ENCODE measurements at places on chromosomes 5 and 9.

DNA sequence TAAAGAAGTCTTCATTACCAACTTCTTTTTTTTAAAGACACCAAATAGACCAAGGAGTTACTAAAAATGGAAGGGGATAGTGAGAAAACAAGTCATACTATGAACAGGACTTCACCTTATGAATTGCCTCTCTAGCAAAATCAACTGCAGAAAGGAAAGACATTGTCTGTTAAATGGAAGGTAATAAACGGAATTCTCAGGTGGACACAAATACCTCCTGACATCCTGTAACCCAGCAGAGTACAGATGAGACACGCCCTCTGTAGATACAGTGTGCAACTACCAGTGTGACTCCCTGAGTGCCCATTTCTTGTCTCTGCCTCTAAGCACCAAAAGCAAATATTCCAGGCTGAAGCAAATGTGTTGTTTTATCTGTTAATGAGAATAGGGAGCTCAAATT is 12.2 kb upstream of the PLPP1 start:
- no peak for DNase-seq

DNA sequence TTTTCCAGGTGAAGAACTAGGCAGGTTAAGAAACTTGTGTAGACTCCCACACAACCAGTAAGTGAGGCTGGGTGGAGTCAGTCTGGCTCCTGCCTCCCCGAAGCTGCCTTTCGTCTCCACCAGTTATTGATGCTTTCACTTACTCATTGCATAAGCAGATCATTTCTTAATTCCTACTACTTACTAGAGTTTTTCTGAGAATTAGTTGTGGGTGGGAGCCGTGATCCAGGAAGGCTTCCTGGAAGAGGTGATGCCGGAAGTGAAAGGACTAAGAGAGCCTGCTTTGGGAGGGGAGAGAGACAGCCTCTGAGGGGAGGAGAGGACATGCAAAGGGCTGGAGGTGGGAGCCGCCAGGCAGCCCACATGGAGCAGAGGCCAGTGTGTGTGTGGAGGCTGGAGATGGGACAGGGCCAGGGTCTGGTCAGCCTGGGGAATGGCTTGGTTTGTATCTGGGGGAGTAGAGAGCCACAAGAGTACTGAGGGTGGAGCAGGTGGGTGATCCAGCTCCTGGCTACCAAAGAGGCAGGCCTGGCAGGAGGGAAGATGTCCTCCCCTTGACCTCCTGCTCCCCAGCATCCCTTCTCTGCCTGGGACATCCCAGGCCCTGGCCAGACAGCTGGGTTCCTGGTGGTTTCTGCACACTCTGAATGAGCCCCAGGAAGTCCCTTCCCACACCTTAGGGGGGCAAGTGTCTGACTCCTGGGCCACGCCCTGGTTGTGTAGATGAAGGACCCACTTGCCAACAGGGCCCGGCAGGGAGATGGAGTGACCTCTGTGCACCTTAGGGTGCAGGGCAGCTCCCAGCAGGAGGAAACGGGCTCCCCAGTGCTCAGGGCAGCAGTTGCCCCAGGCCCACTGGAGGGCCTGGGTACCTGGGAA is 12.2 kb upstream of the CARD19 start:
- DNase-seq, result no peak

GRCh38 chr5:5089895-5090649 is 50.1 kb upstream of the ADAMTS16 start:
- no peak for DNase-seq

DNA sequence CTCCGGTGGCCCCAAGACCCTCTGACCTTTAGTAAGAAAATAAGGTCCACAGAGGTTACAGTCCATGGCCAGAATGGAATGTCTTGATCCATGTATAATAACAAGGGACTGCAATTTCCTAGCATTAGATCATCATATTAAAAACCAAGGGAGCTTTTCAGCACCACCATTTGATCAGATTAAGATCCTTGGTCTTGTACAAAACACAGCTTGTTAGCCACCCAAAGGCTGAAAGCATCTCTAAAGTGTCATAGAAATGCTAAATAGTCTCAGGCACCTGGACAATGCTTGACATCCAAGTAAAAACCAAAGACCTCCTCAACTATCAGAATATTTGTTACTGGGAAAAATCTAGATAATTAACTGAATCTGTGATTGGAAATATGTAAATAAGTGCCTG is 50.3 kb upstream of the VPS13A start:
- DNase-seq, result no peak

- no peak for DNase-seq
Measured at GRCh38 chr5:108937221-108937620, 189.5 kb downstream of the FER start.

- DNase-seq, result no peak
Measured at GRCh38 chr5:69367697-69368279, 1.5 kb downstream of the AK6 start.

DNA sequence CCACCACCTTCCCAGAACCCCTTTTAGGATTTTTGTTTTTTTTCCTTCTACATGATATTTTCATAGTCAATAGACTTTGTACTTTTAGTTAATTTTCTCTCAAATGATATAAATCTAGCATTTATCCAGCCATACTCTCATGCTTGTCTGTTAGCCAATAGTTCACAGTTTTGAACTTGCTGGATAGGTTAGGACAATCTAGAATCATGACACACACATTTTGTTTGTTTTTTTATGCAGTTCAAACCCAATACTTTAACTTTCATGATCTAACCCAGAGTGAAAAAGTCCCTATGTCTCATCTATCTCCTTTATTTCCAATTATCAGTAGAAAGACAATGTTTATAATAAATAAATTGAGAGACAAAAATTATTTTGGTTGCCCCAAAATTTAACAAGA is 509.7 kb upstream of the DMAC1 start:
- DNase-seq, result no peak

GRCh38 chr5:143464723-143465490 is 61.4 kb upstream of the NR3C1 start:
- DNase-seq, result no peak

- no peak for DNase-seq
Measured at GRCh38 chr5:161406880-161407279, 139.6 kb downstream of the GABRB2 start.

DNA sequence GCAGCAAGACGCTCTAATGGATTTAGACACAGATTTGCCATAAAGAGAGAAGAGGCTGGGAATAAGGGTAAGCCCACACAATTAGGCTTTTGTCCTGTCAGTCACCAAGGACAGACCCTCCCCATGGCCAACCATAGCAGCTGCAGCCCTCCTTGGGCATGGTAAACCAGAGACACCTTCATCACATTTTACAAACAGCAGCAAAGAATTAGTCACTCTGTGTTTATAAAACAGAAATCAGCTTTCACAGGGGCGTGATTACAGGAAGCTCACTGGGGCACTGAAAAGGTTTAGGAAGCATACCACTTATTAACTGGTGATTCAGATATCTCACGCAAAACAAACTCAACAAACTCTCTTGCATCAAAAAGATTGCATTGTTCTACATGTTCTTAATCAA is 37.3 kb upstream of the ZNF622 start:
- no peak for DNase-seq

DNA sequence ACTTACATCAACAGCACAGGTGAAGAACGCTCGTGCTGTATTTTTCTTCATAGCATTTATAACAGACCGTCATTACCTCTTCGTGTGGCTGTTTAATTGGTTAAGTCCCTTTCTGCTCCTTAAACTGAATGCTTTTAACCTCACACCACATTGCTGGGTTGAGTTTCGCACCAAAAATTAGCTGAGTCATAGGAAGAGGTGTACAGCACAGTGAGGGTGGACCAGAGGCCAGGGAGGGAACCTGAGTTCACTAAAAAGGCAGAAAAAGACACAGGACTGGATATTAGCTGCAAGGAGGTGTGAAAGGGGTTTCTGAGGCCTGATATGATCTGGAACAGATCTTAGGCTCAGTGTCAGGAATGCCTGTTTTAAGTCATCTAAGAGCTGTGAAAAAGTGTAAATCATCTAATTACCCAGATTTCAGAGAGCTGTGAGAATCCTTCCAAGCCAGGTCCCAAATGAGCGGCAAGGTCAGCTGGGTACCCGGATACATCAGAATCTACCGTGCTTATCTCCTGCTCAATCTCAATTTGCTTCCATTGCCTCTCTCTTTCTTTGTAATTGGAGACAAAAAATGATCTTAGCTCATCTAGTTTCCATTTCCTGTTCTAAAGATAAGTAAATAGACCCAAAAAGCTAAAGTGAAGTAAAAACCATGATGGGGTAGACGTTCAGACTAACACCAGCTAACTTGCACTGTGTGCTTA is 7.1 kb upstream of the CFAP90 start:
- no peak for DNase-seq

GRCh38 chr9:12272471-12273120 is 420.6 kb upstream of the TYRP1 start:
- DNase-seq, result no peak

- DNase-seq, result peak; percentile 12
Measured at GRCh38 chr5:124745928-124746915, at the start of gene ZNF608. ZNF608 (minus strand) TSS chr5:124746639; CDS start chr5:124744989, 1,650 bp downstream.

DNA sequence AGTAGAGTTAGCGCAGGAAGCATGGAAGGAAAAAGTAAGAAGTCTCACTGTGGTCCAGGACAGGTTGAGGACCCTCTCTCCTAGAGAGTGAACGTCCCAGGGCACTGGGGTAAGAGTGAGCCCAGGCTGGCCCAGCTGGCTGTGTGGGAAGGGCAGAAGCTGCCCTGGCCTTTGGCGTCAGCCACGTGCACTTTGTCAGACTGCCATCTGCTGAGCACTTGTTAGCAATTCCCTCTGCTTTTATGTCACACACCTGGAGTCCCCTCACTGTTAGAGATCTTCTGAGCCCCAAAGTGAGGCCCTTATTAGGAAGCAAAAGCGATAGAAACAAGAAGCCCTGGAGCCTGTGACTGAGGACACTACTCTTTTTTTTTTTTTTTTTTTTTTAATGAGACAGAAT is 79.1 kb downstream of the UGCG start:
- DNase-seq, result no peak

- DNase-seq, result no peak
Measured at GRCh38 chr5:4941957-4942830, 197.9 kb upstream of the ADAMTS16 start.

DNA sequence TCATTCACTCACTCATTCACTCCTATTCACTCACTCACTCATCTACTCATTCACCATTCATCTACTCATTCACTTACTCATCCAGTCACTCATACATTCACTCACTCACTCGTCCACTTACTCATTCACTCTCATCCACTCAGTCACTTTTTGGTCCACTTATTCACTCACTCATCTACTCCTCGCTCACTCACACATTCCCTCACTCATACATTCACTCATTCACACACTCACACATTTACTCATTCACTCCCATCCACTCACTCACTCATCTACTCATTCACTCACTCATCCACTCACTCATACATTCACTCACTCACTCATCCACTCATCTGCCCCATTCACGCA is 27.7 kb downstream of the WNK2 start:
- DNase-seq, result no peak

DNA sequence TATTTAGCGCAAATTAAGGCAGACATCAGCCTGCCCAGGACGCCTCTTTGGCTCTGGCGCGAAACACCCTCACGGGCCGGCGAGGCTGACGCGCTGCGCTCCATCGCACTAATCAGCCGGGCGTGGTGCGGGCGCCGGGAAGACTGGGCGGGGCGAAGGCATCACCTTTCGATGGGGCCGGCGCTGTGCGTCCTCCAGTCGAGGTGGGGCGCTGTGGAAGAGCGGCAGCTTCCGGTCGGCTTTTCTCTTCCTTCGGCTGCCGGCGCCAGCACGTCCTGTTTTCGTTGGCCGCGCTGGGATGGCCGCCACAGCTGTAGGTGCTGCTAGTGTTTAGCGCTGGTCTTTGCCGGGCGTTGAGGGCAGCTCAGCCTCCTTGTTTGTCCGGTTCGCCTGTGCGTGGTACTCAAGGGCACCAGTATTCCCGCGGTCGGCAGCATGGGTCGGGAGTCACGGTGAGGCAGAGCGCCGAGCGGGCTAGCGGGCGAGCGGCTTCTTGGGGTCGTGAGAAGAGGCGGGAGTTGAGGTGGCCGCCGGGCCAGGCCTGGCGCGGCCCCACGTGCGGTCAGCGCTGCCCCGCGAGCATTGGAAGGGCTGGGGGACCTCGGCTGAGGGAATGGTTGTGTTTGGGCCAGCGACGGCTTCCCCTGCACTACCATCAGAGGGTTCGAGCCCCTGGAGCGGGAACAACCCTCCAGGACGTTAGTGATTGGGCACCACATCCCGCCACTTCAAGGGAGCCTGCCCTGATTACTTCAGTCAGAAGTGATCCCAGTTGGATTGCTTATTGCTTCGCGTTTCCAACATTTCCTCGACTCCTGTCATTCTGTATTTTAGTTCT is at the start of gene DDX46:
Gene DDX46, plus strand, starts transcription at position 276 of the 838 bp plus-strand sequence. Its CDS starts 160 bp downstream, at position 436.
- peak; percentile 92 for DNase-seq

GRCh38 chr5:135535420-135535819 is 344 bp downstream of the NEUROG1 start:
- no peak for DNase-seq

DNA sequence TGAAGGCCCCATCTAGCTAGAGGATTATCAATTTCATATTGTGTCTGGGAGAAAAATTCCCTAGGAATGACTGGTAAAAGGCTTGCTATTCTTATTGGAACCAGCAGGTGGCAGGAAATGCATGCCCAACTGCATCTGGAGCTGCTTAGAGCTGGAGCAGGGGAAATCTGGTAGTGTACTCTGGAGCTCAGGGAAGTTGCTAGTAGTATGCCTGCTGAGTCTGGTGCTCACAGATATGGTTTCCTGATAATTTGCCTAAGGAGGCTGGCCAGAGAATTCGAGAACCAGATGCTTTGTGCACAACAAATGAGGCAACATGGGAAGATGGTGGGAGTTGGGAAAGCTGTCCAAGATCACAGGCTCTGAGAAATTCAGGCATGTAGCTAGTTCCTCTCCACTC is 53.7 kb downstream of the G3BP1 start:
- DNase-seq, result peak; percentile 75

DNA sequence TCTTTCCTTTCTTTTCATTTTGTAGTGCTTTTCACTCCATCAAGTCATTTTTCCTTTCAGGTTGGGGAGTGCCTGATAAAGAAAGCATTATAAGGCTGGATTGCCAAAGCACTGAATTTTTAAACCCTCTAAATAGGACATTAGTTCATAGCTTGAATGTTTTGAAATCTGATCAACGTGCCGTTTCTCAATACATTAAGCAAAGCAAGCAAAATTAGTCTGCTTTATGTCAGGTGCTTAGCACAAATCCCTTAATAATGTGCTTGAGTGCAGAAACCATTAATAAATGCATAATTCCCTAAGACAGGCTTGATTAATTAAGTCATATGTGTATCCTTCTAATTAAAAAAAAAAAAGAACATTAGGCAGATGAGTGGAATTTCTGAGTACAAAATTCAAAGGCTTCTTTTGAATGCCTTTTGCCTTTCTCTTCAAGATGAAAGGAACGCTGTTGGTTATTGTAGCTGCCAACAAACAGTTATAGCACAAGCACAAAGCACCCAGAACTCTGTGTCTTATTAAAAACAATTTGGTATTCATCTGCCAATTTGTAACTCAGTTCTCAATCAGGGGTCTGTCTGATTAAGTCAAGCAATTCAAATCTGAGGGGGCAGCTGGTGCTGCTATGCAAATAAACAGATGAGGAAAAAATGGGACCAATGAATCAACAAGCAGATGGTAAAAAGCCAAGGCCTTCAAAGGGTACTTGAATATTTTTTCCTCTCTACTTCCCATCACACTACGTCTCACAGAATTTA is 233.7 kb downstream of the TLE1 start:
- DNase-seq, result no peak

All from EH (cell line).